ENCODE measurements at places on chromosomes 1 and 21. TPM values are rescaled to one million over a fixed set of nuclear protein-coding genes. Genes with fewer than 3 reads are reported as not detected.
A peak's percentile ranks its signal among the peaks of the same experiment; 100 is the strongest.

The ADCY10 gene
- total RNA-seq, result not detected

The CD1B gene
- not detected for total RNA-seq

The ADGRL4 gene
- total RNA-seq, result 0.31 TPM

The TNFRSF14 gene
- total RNA-seq, result not detected

The GBP1 gene
- total RNA-seq, result not detected

DNA sequence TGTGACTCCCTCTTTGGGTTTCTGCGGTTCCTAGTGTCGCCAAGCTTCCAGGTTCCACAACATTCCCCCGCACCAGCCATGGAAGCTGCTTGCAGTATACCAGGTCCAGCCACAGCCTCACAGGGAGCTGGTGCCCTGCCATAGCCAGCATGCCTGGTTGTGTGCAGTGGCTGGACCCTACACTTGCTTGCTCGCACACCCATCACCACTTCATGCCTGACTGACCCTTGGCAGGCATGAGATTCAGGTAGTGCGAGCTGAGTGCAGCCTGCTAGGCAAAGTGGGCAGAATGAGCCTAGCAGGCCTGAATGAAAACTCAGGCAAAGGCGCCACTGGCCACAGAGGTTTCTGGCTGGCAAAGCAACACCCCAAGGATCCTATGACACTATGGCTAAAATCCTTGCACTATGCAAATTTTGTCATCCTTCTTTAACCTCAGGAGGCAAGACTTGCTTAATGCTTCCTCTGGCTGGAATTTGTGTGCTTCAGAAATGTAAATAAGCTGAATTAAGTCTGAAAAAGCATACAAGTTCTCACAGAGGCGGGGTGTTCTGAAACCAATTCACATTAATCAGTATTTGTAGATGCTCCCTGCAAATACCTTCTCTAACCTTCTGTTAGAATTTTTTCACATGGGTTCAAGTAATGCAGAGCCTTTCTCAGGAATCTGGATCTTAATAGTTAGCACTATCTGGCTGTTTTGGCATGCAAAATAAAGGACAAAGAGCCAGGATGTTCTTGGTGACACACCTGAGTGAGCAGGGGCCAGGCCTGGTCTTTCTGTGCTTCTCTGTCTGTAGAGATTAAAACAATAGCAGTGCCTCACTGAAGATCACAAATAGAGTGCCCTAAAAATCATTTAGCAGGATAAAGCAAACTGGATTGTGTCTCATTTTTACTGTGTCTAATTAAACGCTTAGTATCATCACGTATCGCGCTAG lies 256.9 kb downstream of the GPATCH2 start:
- H3K36me3 ChIP-seq, result no peaks in the 10 kb centered on the region
- DNase-seq, result no peak
- no peaks in the 10 kb centered on the region for H3K27me3 ChIP-seq
- peaks cover 19% of the 10 kb centered on the region for H3K4me1 ChIP-seq
- no peak overlapping the region for H3K4me3 ChIP-seq

DNA sequence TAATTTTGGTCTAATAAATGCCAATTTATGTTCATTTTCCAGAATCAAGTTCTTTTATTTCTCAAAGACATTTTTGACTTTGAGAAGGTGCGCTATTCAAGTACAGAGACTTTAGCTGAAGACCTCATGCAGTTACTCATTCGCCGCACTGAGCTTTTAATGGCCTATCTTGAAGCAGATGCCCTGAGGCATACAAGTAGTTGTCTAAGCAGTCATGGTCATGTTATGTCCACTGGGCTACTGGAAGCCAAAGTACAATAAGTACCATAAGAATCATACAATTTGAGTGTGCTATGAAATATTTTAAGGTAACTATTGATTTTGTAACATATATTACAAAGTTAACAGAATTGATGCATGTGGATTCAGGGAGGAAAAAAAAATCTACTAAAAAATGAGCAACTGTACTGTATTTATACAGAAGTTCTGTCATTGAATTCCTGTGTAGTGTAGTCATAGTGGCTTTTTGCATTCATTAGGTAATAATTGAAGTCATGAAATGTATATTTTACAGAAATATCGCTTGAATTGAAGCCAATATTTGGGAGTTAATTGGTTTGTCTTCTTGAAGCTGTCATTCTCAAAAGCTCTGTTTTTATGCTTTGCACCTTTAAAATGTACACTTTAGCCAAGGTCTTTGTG lies 13.5 kb upstream of the NEXN start:
- H3K36me3 ChIP-seq, result no peaks in the 10 kb centered on the region
- H3K4me3 ChIP-seq, result no peak overlapping the region
- DNase-seq, result no peak
- H3K4me1 ChIP-seq, result no peaks in the 10 kb centered on the region
- no peaks in the 10 kb centered on the region for H3K27me3 ChIP-seq

DNA sequence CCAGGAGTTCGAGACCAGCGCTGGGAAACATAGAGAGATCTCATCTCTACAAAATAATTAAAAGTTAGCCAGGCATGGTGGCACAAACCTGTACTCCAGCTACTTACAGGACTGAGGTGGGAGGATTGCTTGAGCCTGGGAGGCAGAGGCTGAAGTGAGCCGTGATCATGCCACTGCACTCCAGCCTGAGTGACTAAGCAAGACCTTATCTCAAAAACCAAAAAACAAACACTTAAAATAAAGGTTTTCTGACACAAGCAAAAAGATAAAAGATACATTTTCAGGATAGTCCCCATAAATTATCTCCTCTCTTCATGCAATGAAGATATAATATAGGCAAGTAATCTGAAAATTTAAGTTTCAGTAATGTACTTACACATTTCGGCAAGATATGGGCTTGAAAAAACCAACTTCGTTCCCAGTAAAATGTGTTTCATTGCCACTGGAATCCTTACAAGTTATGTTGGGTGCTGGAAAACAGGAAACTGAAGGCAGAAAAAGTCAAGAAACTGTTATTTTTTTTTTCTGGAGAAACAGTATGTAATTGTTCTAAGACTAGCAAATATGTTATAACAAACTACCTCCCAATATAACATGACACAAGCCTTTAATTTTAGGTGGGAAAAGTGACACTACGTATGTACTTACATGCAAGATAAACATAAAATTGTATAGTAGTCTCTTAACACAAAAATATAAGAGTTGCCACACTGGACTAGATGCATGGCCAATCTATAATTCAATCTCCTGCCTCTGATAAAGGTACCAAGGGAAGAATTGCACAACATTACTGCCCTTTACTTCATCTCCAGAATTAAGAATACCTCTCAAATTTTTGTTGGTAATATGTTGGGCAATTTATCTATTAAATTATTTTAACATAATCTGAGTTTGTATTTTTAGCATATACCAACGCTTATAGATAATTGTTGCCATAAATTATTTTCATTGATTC lies 15.7 kb downstream of the TM2D1 start:
- no peak for DNase-seq
- H3K27me3 ChIP-seq, result no peaks in the 10 kb centered on the region
- no peak overlapping the region for H3K27ac ChIP-seq
- no peaks in the 10 kb centered on the region for H3K36me3 ChIP-seq
- H3K4me1 ChIP-seq, result no peaks in the 10 kb centered on the region
- H3K4me3 ChIP-seq, result no peak overlapping the region

DNA sequence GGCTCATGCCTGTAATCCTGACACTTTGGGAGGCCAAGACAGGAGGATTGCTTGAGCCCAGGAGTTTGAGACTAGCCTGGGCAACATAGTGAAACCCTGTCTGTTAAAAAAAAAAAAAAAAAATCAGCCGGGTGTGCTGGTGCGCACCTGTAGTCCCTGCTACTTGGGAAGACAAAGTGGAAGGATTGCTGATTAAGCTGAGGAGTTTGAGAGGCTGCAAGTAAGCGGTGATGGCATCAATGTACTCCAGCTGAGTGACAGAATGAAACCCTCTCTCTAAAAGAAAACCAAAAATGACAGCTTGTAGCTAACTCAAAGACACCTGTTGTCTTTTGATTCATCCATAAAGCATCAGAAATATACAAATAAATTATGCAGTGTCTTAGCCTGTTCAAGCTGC lies 31.8 kb downstream of the SIPA1L2 start:
- H3K36me3 ChIP-seq, result no peaks in the 10 kb centered on the region
- H3K27me3 ChIP-seq, result no peaks in the 10 kb centered on the region
- no peak for DNase-seq
- peaks cover 40% of the 10 kb centered on the region for H3K4me1 ChIP-seq
- H3K4me3 ChIP-seq, result no peak overlapping the region

GRCh38 chr1:196623079-196623478 lies 14.8 kb upstream of the KCNT2 start:
- DNase-seq, result no peak
- no peaks in the 10 kb centered on the region for H3K4me1 ChIP-seq
- H3K4me3 ChIP-seq, result no peak overlapping the region
- H3K27me3 ChIP-seq, result no peaks in the 10 kb centered on the region
- no peak overlapping the region for H3K27ac ChIP-seq
- no peaks in the 10 kb centered on the region for H3K36me3 ChIP-seq

- no peaks in the 10 kb centered on the region for H3K27me3 ChIP-seq
- no peak for DNase-seq
- H3K4me3 ChIP-seq, result no peak overlapping the region
These were observed 458.3 kb upstream of the USP24 start for GRCh38 chr1:55673416-55673815.

DNA sequence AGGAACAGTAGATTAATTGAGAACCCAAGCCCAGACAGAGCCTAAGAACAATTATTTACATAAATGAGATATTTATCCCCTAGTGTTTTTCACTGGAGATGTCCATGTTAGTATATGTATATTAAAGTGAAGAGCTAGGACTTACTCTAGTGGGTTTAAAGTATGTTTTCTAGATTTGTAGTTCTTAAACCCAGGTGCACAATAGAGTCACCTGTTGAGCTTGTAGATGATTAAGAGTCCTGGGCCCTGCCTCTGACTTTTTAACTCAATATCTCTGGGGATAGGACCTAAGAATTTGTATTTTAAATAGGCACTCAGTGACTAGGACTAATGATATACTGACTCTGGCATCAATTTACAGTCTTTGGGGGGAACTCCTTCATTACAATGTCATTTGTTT lies 112.8 kb downstream of the DNAH14 start:
- H3K27me3 ChIP-seq, result no peaks in the 10 kb centered on the region
- DNase-seq, result no peak
- no peak overlapping the region for H3K27ac ChIP-seq
- no peaks in the 10 kb centered on the region for H3K36me3 ChIP-seq
- no peak overlapping the region for H3K4me3 ChIP-seq

DNA sequence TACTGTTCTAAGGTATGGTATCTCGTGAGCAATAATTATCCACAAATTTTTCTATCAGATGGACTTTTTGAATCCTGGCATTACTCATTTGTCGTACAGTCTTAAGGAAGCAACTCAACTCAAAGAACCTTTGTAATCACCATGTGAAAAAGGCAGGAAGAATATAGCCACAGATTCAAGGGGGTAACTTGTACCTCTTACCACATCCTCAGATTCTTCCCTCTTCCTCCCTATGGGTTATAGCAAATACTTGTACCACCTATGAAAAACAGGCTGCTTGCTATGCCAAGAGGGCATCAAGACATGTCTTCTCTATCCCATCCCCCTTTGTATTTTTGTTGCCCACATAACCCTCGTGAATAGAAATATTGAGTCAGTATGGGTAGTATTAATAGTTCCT lies 616.6 kb upstream of the USP24 start:
- no peak overlapping the region for H3K27ac ChIP-seq
- H3K4me3 ChIP-seq, result no peak overlapping the region
- no peaks in the 10 kb centered on the region for H3K4me1 ChIP-seq
- no peaks in the 10 kb centered on the region for H3K27me3 ChIP-seq

- no peak for DNase-seq
- H3K36me3 ChIP-seq, result no peaks in the 10 kb centered on the region
- H3K4me3 ChIP-seq, result no peak overlapping the region
- H3K27me3 ChIP-seq, result no peaks in the 10 kb centered on the region
These were observed 191.8 kb upstream of the RAB4A start for GRCh38 chr1:229079016-229079595.

DNA sequence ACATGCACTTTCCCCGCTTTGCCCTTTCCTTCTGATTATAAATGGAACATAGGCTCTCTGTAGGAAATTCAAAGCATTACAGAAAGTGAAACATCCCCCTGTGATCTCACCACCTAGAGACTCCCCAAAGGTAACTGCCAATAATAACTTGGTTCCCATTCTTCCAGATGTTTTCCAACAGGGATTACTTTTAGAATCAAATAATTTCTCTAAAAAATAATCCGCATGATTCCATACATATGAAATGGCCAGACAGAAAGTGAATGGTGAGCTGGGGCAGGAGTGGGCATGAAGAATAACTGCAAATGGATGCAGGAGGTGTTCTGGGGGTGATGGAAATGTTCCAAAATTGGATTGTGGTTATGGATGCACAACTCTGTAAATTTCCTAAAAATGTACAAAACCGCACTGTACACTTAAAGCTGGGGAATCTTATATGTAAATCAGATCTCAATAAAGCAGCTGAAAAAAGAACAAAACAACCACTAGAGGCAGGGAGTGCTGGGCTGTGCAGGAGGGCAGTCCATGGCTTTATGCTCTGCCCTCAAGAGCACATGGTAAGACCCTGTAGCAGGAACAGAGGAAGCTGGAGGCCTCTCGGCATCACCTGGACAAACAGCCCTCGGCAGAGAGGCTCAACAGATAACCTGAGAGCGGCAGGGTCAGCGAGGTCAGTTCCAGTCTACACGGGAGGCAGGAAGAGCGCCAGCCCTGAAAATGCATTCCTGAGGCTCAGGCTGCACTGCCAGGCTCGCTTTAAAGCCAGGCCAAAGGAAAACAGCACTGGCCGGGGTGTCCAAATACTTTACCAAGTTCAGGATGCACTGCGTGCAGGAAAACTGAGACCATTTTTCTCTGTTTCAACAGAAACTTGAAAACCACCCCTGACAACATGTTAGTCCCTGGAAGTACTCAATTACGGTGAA lies 39.7 kb downstream of the CAPZB start:
- H3K4me1 ChIP-seq, result peaks cover 37% of the 10 kb centered on the region
- H3K4me3 ChIP-seq, result no peak overlapping the region
- H3K27me3 ChIP-seq, result no peaks in the 10 kb centered on the region
- H3K27ac ChIP-seq, result no peak overlapping the region
- H3K36me3 ChIP-seq, result no peaks in the 10 kb centered on the region
- peak; percentile 65 for DNase-seq

- peaks cover 7% of the 10 kb centered on the region for H3K4me1 ChIP-seq
- H3K36me3 ChIP-seq, result no peaks in the 10 kb centered on the region
- H3K27me3 ChIP-seq, result peaks cover 19% of the 10 kb centered on the region
- H3K27ac ChIP-seq, result no peak overlapping the region
- no peak for DNase-seq
- H3K4me3 ChIP-seq, result no peak overlapping the region
These were observed 21.0 kb downstream of the MMEL1 start for GRCh38 chr1:2611621-2612437.

DNA sequence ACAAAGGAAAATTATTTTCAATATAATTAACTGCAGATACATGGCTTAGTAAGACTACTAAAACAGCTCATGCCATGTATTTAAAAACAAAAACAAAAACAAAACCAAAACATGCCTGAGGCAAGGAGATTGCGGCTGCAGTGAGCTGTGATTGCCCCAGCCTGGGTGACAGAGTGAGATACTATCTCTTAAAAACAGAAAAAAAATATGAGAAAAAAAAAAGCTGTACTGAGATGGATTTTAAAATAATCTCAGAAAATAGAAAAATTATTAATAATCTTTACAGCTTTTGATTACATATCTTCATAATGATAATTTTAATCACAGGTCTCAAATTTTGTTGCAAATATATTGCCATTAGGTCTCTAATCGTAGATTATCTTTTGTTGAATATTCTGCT lies 24.0 kb upstream of the LIN9 start:
- no peaks in the 10 kb centered on the region for H3K36me3 ChIP-seq
- no peaks in the 10 kb centered on the region for H3K27me3 ChIP-seq
- no peak overlapping the region for H3K27ac ChIP-seq
- DNase-seq, result no peak
- H3K4me3 ChIP-seq, result no peak overlapping the region
